ENCODE measurements at places on chromosomes 12 and 14.

- DNase-seq = no peak
These were observed 16.7 kb upstream of the FAIM2 start for GRCh38 chr12:49920241-49920914.

- no peak for DNase-seq
These were observed 374.5 kb downstream of the EMP1 start for GRCh38 chr12:13571035-13571434.

GRCh38 chr14:99183716-99184115 is 88.3 kb downstream of the BCL11B start:
- no peak for DNase-seq

GRCh38 chr14:102545461-102546265 is 36.1 kb upstream of the ANKRD9 start:
- DNase-seq = no peak

- no peak for DNase-seq
These were observed 10.9 kb upstream of the PIK3C2G start for GRCh38 chr12:18250313-18250916.

GRCh38 chr12:51118706-51119105 is 35.3 kb upstream of the CSRNP2 start:
- DNase-seq = no peak

GRCh38 chr12:80173083-80173864 is 73.9 kb downstream of the OTOGL start:
- no peak for DNase-seq

- no peak for DNase-seq
These were observed 27.1 kb upstream of the PCNX4 start for GRCh38 chr14:60064491-60065072.

GRCh38 chr14:100100032-100100703 is 34.9 kb downstream of the EVL start:
- DNase-seq = no peak

- DNase-seq = no peak
These were observed 135.7 kb downstream of the CNTN1 start for GRCh38 chr12:40827683-40828592.

DNA sequence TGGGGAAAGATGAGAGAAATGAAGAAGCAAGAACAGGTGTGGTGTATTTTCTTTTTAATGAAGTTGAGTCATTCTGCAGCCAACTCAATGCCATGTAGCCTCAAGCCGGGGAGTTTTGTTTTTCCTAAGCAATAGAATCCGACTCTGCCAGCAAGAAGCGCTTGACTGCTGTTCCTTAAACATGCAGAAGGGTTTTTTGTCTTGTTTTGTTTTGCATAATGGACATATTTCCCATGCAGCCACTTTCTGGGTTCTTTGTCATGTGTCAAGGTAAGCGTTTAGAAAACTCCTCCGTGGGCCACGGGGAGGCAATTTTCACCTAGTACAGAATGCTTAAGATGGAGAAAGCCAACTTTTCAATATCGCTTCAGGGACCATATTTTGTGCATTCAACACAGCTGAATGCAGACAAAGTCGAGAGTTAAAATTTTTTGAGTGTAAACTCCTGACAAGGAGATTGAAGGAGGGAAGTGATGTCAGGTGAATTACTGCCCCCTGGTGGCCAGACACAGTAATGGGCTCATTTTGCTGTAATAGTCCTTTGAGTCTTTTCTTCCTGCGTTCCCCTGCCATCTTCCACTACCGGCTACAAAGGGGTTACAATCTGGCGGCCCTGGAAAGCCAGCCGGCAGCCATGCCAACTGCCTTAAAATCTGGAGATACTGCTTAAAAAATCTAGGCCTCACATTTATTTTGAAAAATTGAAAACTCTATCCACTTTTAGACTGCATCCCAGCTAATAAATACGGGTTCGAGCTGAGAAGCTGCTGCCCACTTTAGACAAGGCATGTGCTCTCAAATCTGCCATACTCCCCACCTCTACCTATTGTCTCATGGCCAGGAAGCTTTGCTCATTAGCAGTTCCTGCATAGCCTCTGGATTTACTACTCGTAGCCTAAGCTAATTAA is 3.2 kb upstream of the FICD start:
- DNase-seq = peak; percentile 66

GRCh38 chr12:115046805-115047204 is 362.8 kb upstream of the TBX3 start:
- no peak for DNase-seq

- no peak for DNase-seq
These were observed 73.2 kb upstream of the EGLN3 start for GRCh38 chr14:34023824-34024767.

GRCh38 chr14:105197211-105197641 is 16.1 kb upstream of the NUDT14 start:
- DNase-seq = no peak

GRCh38 chr14:104370256-104370870 is 209.2 kb upstream of the C14orf180 start:
- DNase-seq = no peak

- no peak for DNase-seq
These were observed 47.2 kb downstream of the ARMH4 start for GRCh38 chr14:58104808-58105207.

GRCh38 chr12:8823565-8824300 is 1.3 kb downstream of the A2ML1 start:
- DNase-seq = no peak

- DNase-seq = no peak
These were observed 124.3 kb upstream of the LMNTD1 start for GRCh38 chr12:25677232-25677937.

GRCh38 chr12:906062-906585 is 43.4 kb downstream of the RAD52 start:
- DNase-seq = no peak

GRCh38 chr12:104150416-104150815 is 12.4 kb upstream of the NFYB start:
- no peak for DNase-seq

DNA sequence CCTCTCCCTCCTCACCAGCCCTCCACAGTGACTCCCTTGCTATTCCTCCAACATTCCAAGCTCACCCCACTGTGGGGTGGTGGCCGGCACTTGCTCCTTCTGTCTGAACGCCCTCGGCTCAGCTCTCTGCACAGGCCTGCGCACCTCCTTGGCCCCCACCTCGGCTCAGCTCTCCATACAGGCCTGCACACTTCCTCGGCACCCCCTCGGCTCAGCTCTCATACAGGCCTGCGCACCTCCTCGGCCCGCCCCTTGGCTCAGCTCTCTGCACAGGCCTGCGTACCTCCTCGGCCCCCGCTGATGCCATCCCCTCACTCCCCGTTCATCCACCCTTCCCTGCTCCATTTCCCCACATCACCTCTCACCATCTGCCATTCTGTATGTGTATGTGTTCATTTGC is 332.7 kb upstream of the FKBP4 start:
- DNase-seq = no peak

DNA sequence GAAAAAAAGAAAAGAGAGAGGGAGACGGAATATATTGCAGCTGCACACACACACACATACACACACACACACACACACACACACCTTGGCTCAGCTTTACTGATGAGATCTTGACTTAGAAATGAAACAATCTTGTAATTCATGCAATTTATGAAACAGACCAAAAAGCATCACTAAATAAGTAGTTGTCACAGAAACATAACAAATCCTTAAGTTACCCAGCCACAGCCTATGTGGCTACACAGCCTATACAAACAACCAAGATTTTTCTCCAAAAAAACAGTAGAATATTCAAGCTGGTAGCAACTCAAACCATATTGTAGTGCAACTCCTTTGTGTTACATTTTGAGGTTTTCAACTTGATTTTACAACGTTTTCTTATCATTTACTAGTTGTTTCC is 37.9 kb upstream of the GNG2 start:
- DNase-seq = no peak

DNA sequence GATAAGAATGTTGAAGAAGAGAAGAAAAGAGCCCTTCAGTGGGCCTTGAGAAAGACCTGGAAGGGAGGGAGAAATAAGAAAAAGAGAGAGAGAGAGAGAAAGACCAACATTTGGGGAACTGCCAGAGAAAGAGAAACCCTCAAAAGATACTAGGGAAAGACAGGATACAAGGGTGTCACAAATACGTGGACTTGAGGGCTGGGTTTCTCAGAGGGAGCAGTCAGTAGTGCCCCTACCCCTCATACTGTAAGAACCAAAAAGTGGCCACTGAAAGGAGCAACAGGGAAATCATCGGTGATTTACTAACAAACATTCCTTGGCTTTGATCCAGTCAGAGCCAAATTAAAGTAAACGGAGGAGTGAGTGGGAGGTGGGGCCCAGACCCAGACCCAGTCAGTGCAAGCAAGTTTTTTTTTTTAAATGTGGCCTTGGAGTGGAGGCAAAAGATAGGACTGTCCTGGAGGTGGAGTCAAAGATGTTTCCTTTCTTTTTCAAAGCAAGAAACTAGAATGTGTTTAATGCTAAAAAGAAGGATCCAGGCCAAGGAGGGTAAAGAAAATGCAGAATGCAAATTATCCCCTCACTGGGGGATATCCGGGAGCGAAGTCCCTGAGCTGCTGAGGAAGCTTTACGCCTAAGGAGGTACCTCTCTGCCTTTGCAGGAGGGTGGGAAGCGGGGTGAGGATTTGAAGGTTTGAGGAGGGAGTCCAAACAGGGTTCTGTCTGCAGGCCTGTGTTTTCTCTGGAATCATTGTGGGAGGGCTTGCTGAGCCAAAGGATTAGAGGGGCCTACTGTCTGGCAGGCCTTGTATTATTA is 143.5 kb upstream of the AMIGO2 start:
- no peak for DNase-seq

GRCh38 chr14:19873178-19873577 is 1.8 kb upstream of the OR4K2 start:
- no peak for DNase-seq

DNA sequence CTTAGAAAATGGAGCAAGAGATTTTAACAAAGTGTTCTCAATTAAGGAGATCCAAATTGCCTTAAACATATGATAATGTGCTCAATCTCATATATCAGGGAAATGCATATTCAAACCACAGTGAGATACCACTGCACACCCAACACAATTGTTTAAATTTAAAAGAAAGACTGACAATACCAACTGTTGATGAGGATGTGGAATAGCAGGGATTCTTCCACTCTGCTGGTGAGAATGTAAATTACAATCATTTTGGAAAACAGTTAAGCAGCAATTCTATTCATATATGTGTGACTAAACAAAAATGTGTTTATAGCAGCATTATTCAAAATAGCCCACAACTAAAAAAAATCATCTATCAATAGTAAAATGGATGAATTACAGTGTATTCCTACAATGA is 144.2 kb downstream of the KICS2 start:
- no peak for DNase-seq

DNA sequence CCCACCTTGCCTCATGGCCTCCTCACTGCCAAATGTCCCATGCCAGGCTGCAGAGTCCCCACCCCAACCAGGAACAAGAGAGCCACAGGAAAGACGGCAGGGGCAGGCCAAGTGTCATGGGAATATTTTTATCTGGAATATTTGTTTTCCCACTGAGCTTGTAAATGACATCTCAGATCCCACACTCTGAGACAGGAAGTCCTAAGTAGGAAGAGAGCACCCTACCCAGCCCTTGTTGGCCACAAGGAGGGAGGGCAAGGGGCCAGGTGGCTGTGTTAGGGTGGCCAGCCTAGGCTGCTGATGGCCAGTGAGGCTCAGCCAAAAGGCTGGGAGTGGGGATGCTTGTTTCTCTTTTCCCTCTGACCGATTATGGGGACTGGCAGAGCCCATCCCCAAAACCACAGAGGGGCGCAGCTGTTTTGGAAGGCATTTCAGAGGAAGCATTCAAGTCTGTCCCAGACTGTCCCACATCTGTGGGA is 7.7 kb upstream of the MEG3 start:
- no peak for DNase-seq

DNA sequence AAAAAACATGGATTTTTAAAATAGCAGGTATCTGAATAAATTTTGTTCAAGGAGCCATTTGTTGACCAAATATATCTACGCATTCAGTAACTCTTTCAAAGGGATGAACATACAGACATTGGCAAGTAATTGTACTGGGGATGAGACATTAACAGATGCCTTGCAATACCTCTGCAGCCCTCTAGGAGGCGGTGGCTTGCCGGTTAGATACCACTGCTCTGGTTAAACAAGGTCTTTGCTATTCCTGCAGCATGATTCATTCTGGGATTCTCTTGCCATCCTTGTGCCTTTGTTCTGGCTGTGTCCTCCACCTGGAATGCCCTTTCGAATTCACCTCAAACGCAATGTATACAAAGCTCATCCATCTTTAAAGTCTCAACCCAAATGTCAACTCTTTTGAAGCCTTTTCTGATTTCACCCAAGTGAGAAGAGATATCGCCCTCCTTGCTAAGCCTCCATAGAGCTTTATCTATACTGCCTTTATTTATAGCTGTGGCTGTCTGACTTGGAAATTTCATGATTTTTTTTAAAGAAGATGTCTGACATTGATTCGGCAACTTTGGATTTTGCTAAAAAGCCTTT is 131.0 kb upstream of the SRRM4 start:
- DNase-seq = no peak

DNA sequence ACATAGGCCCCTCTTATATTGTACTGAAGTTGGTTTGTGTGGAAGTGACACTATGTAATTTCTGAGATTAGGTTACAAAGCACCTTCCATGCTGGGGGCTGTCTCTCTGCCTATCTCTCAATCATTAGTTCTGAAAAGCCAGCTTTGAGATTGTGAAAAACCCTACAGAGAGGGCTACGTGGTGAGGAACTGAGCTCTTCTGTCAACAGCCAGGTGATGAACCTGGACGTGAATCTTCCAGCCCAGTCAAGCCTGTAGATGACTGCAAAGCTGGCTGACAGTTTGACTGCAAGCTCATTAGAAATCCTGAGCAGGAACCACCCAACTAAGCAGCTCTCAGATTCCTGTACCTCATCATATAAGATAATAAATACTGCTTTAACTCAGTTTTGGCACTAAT is 36.3 kb upstream of the BBS10 start:
- DNase-seq = no peak

GRCh38 chr12:100566887-100567637 is 6.4 kb upstream of the GAS2L3 start:
- DNase-seq = no peak

- no peak for DNase-seq
These were observed 235.1 kb upstream of the DIO2 start for GRCh38 chr14:80446356-80446755.

DNA sequence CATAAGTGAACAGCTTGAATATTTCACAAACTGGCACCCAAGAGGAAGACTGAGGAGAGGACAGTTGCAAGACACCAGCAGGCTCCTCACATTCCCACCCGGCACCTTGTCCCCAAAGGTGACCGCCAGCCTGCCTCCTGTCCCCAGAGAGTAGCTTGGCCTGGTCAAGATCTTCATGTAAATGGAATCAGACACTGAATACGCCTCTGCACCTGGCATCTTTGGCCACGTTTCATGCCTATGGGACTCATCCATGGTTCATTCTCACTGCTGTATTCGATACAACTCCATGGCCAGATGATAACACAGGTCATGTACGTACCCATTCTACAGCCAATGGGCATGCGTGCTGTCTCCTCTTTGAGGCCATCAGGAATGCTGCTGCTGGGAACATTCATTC is 60.8 kb downstream of the ITPK1 start:
- DNase-seq = no peak

DNA sequence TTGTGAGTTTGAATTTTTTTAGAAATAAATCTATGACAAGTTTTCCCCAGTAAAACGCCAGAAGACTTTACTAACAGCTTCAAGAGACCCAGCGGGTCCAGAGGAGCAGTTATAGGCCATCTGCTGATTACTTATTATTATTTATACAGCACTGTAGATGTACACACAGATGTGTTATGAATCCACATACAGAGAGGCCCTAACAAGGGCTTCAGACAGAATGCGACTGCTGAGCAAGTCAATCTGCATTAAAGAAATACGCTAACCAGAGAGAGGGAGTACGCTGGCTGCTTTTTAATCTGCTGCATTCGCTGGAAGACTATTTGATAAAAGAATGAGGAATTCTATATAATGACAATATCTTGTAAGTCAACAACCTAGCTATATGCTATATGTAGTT is 32.5 kb downstream of the ATF7 start:
- DNase-seq = no peak
